ENCODE measurements at places on chromosomes 4 and X. TPM values are rescaled to one million over a fixed set of nuclear protein-coding genes. Genes with fewer than 3 reads are reported as not detected.

The SHROOM2 gene
- polyA plus RNA-seq: 0.21 TPM

The CLNK gene
- not detected for polyA plus RNA-seq

- no peak for DNase-seq
These were observed 58.8 kb upstream of the FTHL17 start for GRCh38 chrX:31130457-31131220.

The CD38 gene
- 9.1 TPM for polyA plus RNA-seq

GRCh38 chr4:55947254-55947882, 1.4 kb upstream of the CEP135 start:
- no peak for DNase-seq

The CXXC4 gene
- polyA plus RNA-seq: 0.03 TPM

The CSAG3 gene
- polyA plus RNA-seq: not detected

DNA sequence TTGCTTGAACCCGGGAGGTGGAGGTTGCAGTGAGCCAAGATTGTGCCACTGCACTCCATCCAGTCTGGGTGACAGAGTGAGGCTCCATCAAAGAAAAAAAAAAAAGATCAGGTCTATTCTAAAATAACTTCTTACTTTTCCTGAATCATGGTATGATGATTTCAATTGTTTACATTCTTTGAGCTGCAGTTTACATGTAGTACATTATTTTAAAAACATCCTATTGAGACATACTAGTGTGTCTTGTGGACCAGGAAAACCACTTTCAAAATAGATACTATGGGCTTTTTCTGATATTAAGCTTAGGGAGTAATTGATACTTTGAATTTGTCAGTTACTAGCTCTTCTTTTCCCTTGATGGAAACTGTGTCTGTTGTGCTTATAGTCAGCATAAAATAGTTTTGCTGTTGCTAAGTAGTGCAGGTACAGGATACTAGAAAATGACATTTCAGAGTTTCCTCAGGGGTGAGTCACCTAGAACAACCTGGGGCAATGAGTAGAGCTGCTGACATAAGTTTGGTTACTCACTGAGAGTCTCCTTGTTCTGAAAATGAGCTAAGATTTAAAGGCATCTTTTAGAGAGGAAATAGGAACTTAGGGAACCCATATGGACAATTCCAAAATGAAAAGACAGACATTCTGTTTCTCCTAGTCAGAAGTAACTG, 53.2 kb upstream of the C4orf54 start:
- no peak for DNase-seq

The KCND1 gene
- polyA plus RNA-seq: 0.69 TPM

DNA sequence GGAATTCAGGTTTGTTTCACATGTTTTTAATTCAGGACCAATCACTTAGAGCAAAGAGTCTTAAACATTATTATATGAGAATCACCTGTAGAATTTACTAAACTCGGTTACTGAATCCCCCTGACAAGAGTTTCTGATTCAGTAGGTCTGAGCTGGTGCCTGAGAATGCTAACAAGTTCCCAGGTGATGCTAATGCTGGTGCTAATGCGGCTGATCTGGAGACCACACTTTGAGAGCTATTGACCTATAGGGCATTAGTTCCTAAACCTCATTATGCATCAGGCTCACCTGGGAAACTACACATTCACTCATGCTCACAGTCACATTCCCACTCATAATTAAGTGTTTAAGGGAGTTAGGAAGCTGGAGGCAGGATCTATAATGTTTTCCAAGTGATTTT, 36.1 kb upstream of the NUDT6 start:
- no peak for DNase-seq

GRCh38 chr4:184641022-184641421, 8.2 kb downstream of the CASP3 start:
- no peak for DNase-seq

All from A549 (cell line).